ENCODE measurements at places on chromosomes 3 and 15.

DNA sequence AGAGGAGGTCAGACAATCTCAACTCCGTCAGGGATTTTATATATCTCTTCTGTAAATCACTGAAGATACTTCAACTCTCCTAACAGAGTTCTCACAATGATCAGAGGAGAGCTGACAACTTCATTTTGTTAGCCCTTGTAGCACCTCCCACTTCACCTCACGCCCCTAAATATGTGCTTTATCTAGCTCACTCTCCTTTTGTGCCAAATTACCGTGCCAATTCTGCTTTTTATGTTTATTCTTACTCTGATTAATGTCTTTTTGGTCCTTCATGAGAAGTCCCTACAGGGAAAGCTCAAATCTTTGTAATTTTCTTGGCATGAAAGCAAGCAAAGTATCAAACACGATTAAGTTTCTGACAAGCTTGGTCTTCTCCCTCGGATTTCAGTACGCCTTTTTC, 636.1 kb upstream of the NAALADL2 start:
- no peak for DNase-seq

GRCh38 chr3:42712688-42713372, 10.2 kb upstream of the HHATL start:
- DNase-seq = no peak

DNA sequence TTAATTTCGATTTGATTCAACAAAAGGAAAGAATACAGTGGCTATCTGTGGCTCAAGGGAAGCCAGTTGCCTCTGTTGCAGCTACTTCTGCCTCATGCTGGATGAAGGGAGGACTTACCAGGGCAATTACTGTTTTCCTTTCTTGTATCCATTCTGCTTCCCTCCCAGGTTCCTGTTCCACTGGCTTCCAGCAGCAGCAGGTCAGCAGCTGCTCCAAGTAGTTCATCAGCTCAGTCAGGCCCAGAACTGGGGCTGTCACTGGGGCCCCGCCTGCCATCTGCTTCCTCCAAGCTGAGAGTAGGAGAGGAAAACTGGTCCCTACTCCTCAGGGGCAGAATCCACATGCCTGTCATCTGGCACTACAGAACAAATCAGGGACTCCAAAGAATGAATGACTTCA, 48.6 kb upstream of the ULK4 start:
- DNase-seq = no peak

DNA sequence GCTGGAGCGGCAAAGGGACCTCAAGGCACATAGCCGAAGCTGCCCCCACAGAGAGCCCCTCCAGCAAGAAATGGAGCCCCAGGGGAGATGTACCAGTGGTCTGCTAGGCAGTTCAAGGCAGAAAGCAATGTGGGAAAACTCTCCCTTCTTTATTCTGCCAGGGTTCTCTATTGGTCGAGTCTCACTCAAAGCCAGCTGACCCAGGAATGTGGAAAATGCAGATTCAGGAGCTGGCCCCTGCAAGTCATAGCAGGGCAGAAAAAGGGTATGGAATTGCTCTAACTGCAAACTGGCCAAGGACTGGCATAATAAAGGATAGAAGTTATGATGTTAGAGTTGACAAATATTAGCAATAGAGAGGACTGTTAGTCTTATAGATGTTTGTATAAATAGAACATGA, 4.0 kb upstream of the TOPAZ1 start:
- no peak for DNase-seq

GRCh38 chr3:23754215-23754614, 51.5 kb upstream of the UBE2E1 start:
- DNase-seq = no peak

DNA sequence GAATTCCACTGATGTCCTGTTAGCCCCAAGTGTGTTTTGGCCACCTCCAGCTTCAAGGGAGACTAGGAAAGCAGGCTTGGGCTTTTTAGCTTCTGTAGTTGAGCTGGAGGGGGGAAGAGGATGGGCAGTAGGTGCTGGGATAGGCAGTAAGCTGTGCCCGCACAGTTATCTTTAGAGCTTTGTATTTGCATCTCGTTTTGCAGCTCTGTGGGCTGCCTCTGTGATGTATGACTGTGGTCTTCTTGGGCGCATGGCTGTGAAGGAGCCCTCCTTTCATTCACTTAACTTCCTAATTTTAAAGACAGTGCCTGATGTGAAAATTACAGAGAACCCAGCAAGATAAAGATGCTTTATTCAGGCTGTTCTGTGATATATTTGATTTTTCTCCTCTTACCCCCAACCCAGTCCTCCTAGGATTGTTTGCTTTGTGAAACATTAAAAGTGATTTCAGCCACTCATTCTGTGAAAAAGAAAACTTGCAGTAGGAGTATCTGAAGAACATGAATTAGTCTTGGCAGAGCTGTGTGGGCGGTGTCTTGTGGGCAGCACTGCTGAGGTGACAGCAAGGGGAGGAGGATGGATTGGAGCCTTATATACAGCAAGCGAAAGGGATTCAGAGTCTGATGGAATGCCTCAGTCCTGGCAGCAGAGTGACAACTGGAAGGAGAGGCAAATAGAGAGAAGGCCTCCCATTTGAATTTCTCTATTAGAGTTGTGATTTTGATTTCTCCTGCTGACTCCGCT, 74.3 kb downstream of the LARS2 start:
- no peak for DNase-seq

GRCh38 chr15:61869656-61870055, 190.6 kb downstream of the VPS13C start:
- no peak for DNase-seq

- DNase-seq = no peak
These were observed 50.1 kb downstream of the C3orf20 start for GRCh38 chr3:14725013-14725412.

DNA sequence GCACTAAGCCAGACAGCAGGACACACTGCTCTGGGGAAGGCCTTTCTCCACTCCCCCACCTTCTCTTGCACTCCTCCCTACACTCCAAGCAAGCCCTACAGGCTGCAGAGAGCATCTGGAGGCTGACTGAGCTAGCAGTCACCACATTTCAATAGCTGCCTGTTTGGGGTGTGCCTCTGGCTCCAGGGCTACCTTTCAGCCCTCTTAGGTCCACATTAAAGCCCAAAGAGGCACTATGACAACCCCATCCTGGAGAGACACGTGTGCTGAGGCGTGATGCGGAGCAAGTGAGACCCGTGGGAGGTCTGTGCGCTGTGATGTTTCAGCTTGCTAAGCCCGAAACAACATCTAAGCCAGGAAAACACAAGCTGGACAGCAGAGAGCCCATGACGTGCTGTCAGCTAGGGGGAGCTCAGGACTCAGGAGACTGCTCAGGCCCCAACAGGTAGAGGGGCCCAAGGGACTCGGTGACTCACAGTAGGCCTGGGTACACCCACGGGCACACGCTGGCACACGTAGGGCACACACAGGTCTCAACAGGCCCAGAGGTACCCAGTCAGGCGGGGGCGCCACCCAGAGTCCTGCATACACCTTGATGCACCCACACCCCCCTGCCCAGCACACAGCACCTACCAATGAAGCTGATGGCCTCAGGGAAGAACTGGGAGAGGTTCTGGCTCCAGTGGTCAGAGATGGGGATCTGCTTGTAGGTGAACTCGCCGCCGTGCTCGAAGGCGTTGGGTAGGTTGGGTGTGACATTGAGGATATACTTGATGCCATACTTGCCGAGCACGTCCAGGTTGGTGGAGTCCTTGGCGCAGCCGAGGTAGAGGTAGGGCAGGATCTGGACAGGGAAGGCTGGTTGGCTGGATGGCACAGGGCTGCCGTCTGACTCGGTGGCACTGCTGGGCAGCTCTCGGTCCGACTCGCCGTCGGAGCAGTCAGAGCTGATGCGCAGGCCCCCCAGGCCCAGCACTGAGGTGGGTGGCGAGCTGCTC, 2.8 kb downstream of the DUSP7 start:
- DNase-seq = peak; percentile 78

- no peak for DNase-seq
These were observed 56.5 kb upstream of the SELENOK start for GRCh38 chr3:53948174-53948573.

- no peak for DNase-seq
These were observed 186.2 kb upstream of the CADPS start for GRCh38 chr3:63061449-63061848.

- no peak for DNase-seq
These were observed 19.2 kb downstream of the UBP1 start for GRCh38 chr3:33420966-33421365.

DNA sequence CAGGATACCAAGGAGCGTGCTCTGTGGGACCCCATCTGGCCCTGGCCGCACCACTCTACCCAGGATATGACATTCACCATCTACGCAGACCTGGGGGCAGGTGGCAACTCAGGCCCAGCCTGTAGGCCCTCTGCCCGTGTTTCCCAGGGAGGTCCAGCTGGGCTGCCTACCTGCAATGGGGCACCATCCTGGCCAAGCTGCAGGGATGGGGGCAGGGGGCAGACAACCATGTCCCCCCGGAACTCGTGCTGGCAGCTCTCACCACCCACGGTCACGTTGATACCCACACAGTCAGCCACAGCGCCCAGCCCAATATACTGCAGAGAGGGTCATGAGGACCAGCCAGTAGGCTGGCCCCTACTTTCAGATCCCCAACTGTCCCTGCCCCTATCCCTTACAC, 7.9 kb downstream of the MST1R start:
- DNase-seq = no peak

All from pons (tissue), 1 donor.